ENCODE measurements at places on chromosomes 1 and 21. TPM values are rescaled to one million over a fixed set of nuclear protein-coding genes. Genes with fewer than 3 reads are reported as not detected.

CXADR gene
- total RNA-seq, result 7.4 TPM

HSF2BP gene
- total RNA-seq, result 1.8 TPM

ACKR1 gene
- total RNA-seq, result 0.05 TPM

ATP1A2 gene
- 0.15 TPM for total RNA-seq

CASQ1 gene
- not detected for total RNA-seq

RXRG gene
- total RNA-seq, result not detected

ESRRG gene
- not detected for total RNA-seq

ATF3 gene
- 37.2 TPM for total RNA-seq

C1orf87 gene
- total RNA-seq, result not detected

CYYR1 gene
- not detected for total RNA-seq

DENND1B gene
- 3.0 TPM for total RNA-seq

KCNK1 gene
- 20.4 TPM for total RNA-seq

GNAT2 gene
- 0.09 TPM for total RNA-seq

FMO4 gene
- total RNA-seq, result 0.67 TPM

TMEM54 gene
- 26.2 TPM for total RNA-seq

KIF17 gene
- 2.4 TPM for total RNA-seq

KCNJ6 gene
- 4.3 TPM for total RNA-seq

TDRD10 gene
- not detected for total RNA-seq

MYBPHL gene
- total RNA-seq, result 0.38 TPM

HES2 gene
- total RNA-seq, result 5.5 TPM

CHAF1B gene
- 12.1 TPM for total RNA-seq

PBX1 gene
- 13.5 TPM for total RNA-seq

LCE6A gene
- not detected for total RNA-seq

SEC16B gene
- total RNA-seq, result 0.68 TPM

MAP3K21 gene
- total RNA-seq, result 8.3 TPM

WDR64 gene
- not detected for total RNA-seq

MRPS6 gene
- 46.9 TPM for total RNA-seq

RIPK4 gene
- 21.2 TPM for total RNA-seq

CRP gene
- total RNA-seq, result not detected

ADAMTS4 gene
- not detected for total RNA-seq

AIRE gene
- total RNA-seq, result not detected

CDA gene
- 32.9 TPM for total RNA-seq

ROR1 gene
- 8.7 TPM for total RNA-seq

CELA2A gene
- not detected for total RNA-seq

LRRC71 gene
- 0.23 TPM for total RNA-seq

LCA5L gene
- total RNA-seq, result 1.8 TPM

PAPPA2 gene
- total RNA-seq, result 0.01 TPM

TTC39A gene
- 1.6 TPM for total RNA-seq

PRAMEF7 gene
- not detected for total RNA-seq

ABCA4 gene
- 0.35 TPM for total RNA-seq

TNFRSF8 gene
- total RNA-seq, result 0.05 TPM
